ENCODE measurements at places on chromosomes 2 and 18. TPM values are rescaled to one million over a fixed set of nuclear protein-coding genes. Genes with fewer than 3 reads are reported as not detected.
A peak's percentile ranks its signal among the peaks of the same experiment; 100 is the strongest.

DNA sequence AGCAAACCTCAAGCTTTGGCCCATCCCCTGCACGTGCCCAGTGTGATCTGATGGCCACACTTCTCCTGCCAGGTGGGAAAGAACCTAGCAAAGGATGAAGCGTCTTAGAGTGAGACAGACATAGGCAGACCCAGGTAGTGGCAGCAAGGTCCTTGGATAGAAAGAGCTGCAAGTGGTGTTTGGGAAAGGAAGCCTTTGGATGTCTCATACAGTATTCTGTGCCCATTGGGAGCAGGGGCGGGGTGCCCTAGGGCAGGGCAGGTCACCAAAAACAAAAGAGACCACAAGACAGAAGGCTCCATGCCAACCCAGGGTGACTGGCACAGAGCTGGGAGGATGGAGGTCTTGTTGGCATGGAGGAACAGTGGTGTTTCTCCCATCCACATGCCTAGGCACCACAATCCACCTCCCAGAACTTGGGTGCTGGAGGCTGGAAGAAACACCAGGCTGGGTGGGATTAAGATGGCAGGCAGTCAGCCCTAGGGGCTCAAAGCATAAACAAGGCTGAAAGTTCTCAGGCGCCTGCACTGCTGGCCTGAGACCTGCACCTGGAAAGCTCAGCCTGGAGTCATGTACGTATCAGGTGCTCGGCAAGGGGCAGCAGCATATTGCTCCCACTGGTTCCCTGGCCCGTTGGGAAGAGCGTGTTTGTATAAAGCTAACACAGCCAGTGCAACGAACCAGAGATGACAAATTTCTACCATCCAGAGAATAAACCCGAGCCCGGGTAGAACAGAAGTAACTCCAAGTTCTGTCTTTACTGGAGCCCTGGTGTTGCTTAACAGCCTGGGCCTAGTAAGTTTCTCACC lies 52.9 kb downstream of the CRACDL start:
- no peak overlapping the region for H3K27ac ChIP-seq
- H3K4me3 ChIP-seq, result no peak overlapping the region
- DNase-seq, result no peak
- H3K36me3 ChIP-seq, result no peaks in the 10 kb centered on the region
- H3K27me3 ChIP-seq, result peaks cover 11% of the 10 kb centered on the region
- no peaks in the 10 kb centered on the region for H3K4me1 ChIP-seq

Gene LRP2
- not detected for total RNA-seq

GRCh38 chr18:3447068-3447894 lies 2.7 kb upstream of the TGIF1 start:
- H3K27ac ChIP-seq, result peak overlapping the region; percentile 97
- peaks cover 43% of the 10 kb centered on the region for H3K4me1 ChIP-seq
- H3K36me3 ChIP-seq, result no peaks in the 10 kb centered on the region
- peak overlapping the region; percentile 69 for H3K4me3 ChIP-seq
- no peak for DNase-seq
- H3K27me3 ChIP-seq, result peaks cover 5% of the 10 kb centered on the region

DNA sequence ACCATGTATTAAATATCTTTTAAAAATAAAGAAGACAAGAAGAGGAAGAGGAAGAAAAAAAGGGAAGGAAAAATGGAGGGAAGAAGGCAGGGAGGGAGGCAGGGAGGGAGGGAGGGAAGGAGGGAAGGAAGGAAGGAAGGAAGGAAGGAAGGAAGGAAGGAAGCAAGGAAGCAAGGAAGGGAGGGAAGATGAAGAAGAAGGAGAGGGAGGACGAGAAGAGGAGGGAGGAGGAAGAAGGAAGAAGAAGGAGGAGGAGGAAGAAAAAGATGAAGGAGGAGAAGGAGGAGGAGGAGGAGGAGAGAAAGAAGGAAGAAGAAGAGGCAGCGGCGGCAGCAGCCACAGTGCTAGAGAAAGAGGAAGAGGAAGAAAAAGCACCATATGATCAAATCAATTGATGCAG lies 189.6 kb downstream of the EXOC6B start:
- DNase-seq, result no peak
- no peaks in the 10 kb centered on the region for H3K4me1 ChIP-seq
- no peak overlapping the region for H3K4me3 ChIP-seq
- no peaks in the 10 kb centered on the region for H3K36me3 ChIP-seq
- H3K27me3 ChIP-seq, result no peaks in the 10 kb centered on the region
- H3K27ac ChIP-seq, result no peak overlapping the region

GRCh38 chr2:171342067-171342413 lies 91.8 kb downstream of the METTL8 start:
- no peaks in the 10 kb centered on the region for H3K36me3 ChIP-seq
- H3K27me3 ChIP-seq, result no peaks in the 10 kb centered on the region
- H3K27ac ChIP-seq, result no peak overlapping the region
- no peak overlapping the region for H3K4me3 ChIP-seq
- no peaks in the 10 kb centered on the region for H3K4me1 ChIP-seq

DNA sequence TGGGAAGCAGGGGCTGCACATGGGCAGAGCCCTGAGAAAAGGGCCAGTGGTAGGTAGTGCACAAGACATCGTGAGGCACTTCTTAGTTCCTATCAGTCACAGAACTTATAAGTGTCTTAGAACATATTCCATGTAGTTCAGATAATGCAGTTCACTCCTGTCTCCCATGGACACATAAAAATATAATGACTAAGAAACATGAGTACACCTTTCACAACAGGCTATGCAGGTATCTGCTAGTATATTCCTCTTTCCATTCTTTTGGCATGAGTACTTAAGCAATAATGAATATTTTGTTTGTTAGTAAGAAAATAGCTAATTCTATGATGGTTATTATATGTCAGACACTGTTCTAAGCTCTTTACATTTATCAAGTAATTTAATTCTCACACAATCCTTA lies 808.4 kb downstream of the BCL11A start:
- no peak for DNase-seq
- no peaks in the 10 kb centered on the region for H3K4me1 ChIP-seq
- H3K4me3 ChIP-seq, result no peak overlapping the region
- H3K36me3 ChIP-seq, result no peaks in the 10 kb centered on the region
- H3K27me3 ChIP-seq, result no peaks in the 10 kb centered on the region

Gene PARD6G
- total RNA-seq, result 0.20 TPM

DNA sequence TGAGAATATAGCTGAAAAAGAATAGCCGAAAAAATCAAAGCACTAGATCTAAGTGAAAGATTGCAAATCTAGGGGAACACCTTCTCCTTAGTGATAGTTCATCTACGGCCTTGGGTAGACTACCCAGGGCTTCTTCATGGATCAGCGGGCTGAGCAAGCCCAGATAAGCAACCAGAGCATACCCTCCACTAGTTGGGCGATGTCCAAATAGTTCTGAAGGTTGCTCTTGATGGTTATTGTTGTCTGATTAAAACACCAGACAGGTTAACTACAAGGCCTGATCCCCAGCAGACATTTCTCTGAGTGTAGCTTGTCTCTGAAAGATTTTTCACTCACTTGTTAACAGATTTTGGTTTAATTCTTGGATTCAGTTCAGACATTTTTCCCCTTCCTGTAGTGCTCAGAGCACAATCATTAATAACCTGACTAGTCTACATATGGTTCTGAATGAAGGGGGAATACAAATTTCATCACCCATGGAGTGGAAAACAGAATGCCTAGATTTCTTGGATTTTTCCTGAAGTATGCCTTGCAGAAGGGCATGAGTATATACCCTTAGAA lies 99.6 kb downstream of the BABAM2 start:
- peaks cover 28% of the 10 kb centered on the region for H3K4me1 ChIP-seq
- no peaks in the 10 kb centered on the region for H3K27me3 ChIP-seq
- H3K36me3 ChIP-seq, result no peaks in the 10 kb centered on the region
- peak overlapping the region; percentile 76 for H3K27ac ChIP-seq
- no peak overlapping the region for H3K4me3 ChIP-seq

GRCh38 chr18:73043211-73043610 lies 175.4 kb upstream of the NETO1 start:
- no peaks in the 10 kb centered on the region for H3K36me3 ChIP-seq
- H3K27me3 ChIP-seq, result no peaks in the 10 kb centered on the region
- H3K4me3 ChIP-seq, result no peak overlapping the region
- H3K27ac ChIP-seq, result no peak overlapping the region
- H3K4me1 ChIP-seq, result no peaks in the 10 kb centered on the region
- no peak for DNase-seq

GRCh38 chr2:18473241-18474181 lies 86.9 kb downstream of the RDH14 start:
- no peak overlapping the region for H3K27ac ChIP-seq
- DNase-seq, result no peak
- no peaks in the 10 kb centered on the region for H3K36me3 ChIP-seq
- peaks cover 4% of the 10 kb centered on the region for H3K27me3 ChIP-seq

DNA sequence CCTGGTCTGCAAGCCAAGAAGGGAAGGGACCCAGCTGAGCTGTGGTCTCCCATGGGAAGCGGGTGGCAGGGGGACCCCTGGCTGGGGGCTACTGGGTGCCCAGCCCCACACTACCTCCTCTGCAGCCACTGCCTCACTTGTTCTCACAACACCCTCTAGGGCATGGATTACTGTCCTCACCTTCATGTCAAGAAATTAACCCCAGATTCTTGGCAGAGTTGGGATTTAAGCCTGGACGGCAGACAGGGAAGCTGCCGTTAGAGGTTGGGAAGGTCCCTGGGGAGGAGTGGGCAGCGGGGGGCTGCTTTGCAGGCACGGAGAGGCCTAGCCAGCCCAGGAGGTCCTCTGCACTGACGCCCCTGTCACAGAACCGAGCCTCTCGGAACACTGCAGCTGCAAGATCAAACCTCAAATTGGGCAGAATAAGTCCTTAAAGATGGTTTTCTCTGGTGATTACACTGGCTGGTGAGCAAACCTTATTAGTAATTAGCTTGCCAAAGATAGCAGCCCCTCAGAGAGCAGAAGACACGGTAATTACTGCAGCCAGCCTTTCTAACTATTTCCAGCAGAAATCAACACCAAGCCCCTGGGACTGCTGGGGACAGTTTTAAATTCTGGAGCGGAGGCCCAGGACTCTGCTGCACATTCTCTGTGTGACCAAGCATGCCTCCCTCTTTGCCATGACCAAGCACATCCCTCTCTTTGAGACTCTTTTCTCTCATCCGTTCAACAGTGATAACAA lies 35.9 kb downstream of the KCNF1 start:
- no peak overlapping the region for H3K4me3 ChIP-seq
- no peaks in the 10 kb centered on the region for H3K27me3 ChIP-seq
- no peak for DNase-seq

DNA sequence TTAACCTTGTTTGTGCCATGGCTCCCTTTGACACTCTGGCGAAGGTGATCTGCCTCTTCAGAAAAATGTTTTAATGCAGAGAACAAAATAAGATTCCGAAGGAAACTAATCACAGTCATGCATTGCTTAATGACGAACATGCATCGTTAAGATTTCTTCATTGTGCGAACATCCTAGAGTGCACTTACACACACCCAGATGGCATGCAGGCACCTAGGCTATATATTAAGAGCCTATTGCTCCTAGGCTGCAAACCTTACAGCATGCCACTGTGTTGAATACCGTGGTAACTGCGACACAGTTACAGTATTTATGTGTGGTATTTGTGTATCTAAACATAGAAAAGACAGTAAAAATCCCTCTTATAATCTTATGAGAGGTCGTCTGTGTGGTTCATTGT lies 8.3 kb downstream of the ASAP2 start:
- H3K27me3 ChIP-seq, result peaks cover 10% of the 10 kb centered on the region
- H3K4me3 ChIP-seq, result no peak overlapping the region
- DNase-seq, result no peak
- H3K4me1 ChIP-seq, result no peaks in the 10 kb centered on the region
- H3K27ac ChIP-seq, result no peak overlapping the region

DNA sequence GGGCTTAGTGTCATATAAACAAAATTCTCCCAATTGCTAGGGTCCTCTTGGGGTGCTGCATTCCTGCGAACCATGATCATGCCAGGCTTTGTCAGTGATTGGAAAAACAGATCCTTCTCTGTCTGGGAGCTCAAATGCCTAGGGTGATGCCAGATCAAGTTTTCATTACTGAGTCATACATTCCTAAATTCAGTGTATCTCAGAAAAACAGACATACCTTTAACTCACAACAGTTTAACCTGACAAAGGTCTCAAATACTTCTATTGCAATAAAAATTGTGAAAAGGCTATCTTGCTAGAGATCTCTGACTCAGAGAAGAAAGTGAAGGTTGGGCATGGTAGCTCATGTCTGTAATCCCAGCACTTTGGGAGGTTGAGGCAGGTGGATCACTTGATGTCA lies 86.9 kb downstream of the SH3YL1 start:
- no peak for DNase-seq
- peak overlapping the region; percentile 69 for H3K27ac ChIP-seq
- peaks cover 39% of the 10 kb centered on the region for H3K4me1 ChIP-seq
- H3K4me3 ChIP-seq, result peak overlapping the region; percentile 73

DNA sequence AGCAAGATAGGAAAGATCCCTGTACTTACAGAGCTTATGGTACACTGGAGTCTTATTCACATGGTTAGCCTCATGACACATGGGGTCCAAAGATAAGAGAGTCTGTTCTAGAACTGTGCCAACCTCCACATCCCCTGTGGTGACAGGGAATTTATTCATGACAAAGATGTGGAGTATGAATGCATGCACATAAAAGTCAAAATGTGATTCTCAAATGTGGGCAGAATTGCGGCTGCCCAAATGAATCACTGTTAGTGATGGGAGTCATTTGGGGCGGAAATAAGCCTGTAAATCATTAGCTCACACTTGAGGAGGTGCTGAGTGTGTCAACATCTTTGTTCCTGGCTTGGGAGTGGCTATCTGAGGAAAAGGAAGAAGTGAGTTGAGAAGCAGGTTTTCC lies 560.6 kb downstream of the SLC4A3 start:
- H3K4me1 ChIP-seq, result no peaks in the 10 kb centered on the region
- no peaks in the 10 kb centered on the region for H3K27me3 ChIP-seq
- no peak for DNase-seq
- H3K27ac ChIP-seq, result no peak overlapping the region
- H3K36me3 ChIP-seq, result no peaks in the 10 kb centered on the region
- H3K4me3 ChIP-seq, result no peak overlapping the region

GRCh38 chr18:2559249-2559648 lies 12.1 kb downstream of the METTL4 start:
- no peaks in the 10 kb centered on the region for H3K4me1 ChIP-seq
- H3K27me3 ChIP-seq, result no peaks in the 10 kb centered on the region
- H3K27ac ChIP-seq, result no peak overlapping the region

- H3K27me3 ChIP-seq, result no peaks in the 10 kb centered on the region
- H3K4me1 ChIP-seq, result no peaks in the 10 kb centered on the region
- H3K27ac ChIP-seq, result no peak overlapping the region
- DNase-seq, result no peak
- no peaks in the 10 kb centered on the region for H3K36me3 ChIP-seq
- no peak overlapping the region for H3K4me3 ChIP-seq
These were observed 150.5 kb upstream of the THUMPD2 start for GRCh38 chr2:39929531-39929930.

DNA sequence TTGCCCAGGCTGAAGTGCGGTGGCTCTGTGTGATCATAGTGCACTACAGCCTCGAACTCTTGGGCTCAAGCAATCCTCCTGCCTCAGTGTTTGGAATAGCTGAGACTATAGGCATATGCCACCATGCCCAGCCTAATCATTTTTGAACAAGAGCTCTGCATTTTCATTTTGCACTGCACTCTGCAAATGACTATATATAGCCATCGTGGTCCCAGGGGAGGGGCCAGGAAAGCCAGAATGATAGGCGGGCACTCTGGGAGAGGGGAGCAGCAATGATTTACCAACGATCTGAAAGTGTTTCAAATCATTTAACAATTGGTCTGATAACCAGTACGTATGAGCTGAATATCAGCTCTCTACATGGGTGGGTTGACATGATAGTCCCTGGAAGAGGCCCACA lies 22.3 kb upstream of the ST3GAL5 start:
- no peaks in the 10 kb centered on the region for H3K36me3 ChIP-seq
- no peaks in the 10 kb centered on the region for H3K27me3 ChIP-seq
- no peak overlapping the region for H3K4me3 ChIP-seq
- H3K27ac ChIP-seq, result no peak overlapping the region

- no peaks in the 10 kb centered on the region for H3K4me1 ChIP-seq
- no peak overlapping the region for H3K4me3 ChIP-seq
- no peak overlapping the region for H3K27ac ChIP-seq
- no peak for DNase-seq
- no peaks in the 10 kb centered on the region for H3K27me3 ChIP-seq
These were observed 190.9 kb downstream of the EIPR1 start for GRCh38 chr2:3186766-3187165.

Data from CD4-positive, CD25-positive, alpha-beta regulatory T cell (primary cell).